ENCODE measurements at places on chromosomes 7 and 10. TPM values are rescaled to one million over a fixed set of nuclear protein-coding genes. Genes with fewer than 3 reads are reported as not detected.

The TMEM130 gene
- total RNA-seq: not detected

The INHBA gene
- 1.1 TPM for total RNA-seq

The UBN2 gene
- 4.5 TPM for total RNA-seq

The SUFU gene
- 6.9 TPM for total RNA-seq

The HELLS gene
- 51.1 TPM for total RNA-seq

The MMD2 gene
- not detected for total RNA-seq

The HTR5A gene
- total RNA-seq: under 0.01 TPM
